ENCODE measurements at places on chromosomes 12 and 14.

- peak; percentile 37 for DNase-seq
Measured at GRCh38 chr14:73146111-73146510, 9.8 kb downstream of the PSEN1 start.

DNA sequence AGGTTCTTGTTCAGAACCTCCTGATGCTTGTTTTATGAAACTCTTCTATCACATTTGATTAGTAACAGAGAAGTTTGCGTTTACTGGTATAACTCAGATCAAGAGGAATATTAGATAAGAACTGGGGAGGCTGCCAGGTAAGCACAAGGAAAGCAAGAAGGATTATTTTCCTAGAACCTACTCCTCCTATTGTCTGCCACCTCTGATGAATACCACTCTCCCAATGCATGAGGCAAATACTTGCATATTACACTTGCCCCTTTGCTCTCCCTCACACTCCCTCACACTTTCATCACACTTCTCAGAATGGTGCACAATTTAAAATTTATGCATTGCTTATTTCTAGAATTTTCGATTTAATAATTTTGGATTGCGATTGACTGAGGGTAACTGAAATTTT is 43.6 kb downstream of the LIN7A start:
- DNase-seq = no peak

GRCh38 chr12:130879781-130880389 is 8.0 kb downstream of the RAN start:
- DNase-seq = no peak

DNA sequence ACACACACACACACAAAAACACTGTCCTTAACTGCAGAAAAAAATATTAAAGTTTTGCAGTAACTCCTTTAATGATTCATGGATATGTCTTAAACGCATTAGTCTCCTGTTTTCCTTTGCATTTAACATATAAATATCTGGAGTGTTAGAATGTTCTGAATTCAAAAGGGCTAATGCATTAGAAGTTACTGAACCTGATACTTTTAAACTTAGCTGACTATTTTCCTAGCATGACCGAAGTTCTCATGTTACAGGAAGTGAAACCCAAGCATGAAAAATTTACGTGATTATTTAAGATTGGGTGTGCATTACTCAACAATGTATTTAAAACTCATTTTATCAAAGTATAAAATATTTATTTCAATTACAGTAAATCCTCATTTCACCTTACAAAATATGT is 791.2 kb downstream of the FLRT2 start:
- DNase-seq = no peak

DNA sequence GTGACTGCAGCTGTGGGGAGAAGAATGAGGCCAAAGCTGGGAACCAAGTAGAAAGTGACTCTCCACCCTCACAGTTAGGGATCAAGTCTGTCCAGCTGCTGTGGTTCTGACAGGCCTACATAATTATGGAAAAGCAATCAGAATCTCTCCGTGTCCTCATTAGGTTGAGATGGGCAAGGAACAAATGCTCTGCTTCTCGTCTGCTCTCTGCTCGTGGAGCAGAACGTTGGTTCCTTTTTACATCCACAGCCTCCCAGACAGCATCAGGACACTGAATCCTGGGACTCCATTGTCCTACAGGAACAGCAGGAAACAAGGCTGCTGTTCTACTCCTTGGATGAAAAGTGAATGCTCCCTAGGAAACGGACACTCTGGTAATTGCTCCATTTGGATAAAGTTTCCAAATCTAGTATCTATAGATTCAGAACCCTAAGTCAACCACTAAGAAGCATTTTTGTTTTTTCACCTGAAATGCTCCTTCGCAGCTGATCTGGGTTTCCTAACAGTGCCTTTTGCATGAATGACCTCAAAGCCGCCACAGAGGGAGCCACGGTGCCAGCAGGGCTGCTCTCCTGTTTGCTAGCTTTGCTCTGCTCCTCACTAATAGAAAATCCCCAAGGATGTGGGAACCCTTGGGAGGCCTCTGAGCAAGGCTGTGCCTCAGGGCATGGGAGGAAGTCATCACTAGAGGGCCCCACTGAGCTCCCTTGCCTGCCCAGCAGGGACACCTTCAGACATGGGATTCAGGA is 102.0 kb downstream of the EGLN3 start:
- peak; percentile 77 for DNase-seq

DNA sequence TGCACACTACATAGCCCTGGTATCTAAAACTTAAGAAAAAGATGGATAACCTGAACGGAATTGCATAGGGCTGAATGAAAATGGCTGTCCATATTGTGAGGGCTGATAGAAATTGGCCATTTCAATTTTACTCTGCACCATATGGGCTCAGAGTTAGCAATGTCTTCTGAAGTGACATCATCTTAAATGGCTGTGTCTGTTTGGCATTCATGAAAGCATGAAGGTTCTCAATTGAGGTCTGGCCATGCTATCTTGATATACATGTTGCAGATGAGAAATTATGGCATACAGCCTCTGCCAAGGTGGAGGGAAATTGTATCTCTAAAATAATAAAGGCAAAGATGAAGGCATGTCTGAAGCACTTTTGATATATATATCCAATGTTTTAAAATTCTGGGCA is 226.0 kb upstream of the PDE3A start:
- no peak for DNase-seq

GRCh38 chr12:130162267-130162666 is at the start of gene FZD10:
FZD10 (plus strand) TSS chr12:130162464; CDS start chr12:130162943, 479 bp downstream.
- DNase-seq = no peak

DNA sequence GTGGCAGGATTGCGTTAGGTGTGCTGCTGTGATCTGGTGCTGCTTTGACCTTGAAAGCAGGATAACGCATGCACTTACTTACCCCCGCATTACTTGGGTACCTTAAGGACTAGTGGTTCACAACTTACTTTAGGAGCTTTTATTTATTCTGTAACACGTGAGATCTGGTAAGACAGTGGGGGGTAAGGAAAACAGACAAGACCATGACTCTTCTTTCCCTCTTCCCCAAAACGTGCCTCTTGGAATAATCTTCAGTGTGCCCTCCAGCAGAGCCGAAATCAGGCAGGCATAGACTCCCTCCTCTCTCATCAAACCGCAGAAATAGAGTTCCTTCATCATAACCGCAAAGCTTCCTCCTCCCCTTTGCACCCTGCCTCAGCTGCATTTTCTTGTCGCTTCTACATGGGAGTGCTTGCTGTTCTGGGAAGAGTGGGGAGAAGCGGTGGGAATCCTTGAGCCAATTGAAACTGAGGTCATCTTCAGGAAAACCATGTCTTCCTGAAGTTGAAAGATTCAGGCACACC is 43.4 kb downstream of the RAD52 start:
- no peak for DNase-seq

- no peak for DNase-seq
Measured at GRCh38 chr12:124639122-124639806, 71.9 kb upstream of the NCOR2 start.

GRCh38 chr12:84874125-84874824 is 38.3 kb downstream of the SLC6A15 start:
- DNase-seq = peak; percentile 62

DNA sequence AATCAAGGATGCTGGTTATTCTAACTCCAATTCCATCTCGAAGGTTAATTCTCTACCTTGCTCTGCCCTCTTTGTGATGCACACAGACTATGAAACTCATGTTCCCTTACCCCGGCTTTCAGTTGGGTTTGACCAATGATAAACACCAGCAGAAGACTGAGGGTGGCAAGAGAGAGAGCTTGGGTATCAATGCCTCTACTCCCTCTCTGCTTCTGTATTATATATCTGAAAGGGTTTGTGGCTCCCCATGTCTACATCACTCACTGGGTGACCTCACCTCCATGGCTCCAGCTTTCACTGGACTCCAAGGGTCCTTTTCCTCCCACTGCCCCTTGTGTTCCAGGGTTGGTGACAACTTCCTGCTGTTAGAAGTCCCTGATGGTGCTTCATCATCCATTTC is 659.0 kb upstream of the TBX3 start:
- no peak for DNase-seq

DNA sequence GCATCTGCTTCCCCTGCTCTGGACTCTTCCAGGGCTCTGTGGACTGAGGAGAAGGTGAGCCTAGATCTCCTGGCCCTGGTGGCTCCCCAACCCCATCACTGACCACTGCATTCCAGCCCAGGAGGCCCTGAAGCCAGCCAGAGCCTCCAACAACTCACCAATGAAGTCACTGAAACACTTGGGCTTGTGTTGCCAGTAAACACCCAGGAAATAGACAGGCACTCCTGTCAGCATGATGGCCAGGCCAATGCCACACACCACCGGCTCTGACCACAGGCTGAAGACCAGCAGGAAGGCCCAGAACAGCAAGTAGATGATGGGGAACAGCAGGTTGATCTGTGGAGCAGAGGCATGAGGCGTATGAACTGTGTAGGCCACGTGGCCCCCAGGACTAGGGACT is 8.8 kb upstream of the CEBPE start:
- no peak for DNase-seq

- no peak for DNase-seq
Measured at GRCh38 chr12:45219621-45220020, 3.7 kb downstream of the ANO6 start.

- DNase-seq = peak; percentile 48
Measured at GRCh38 chr12:108807996-108808769, 49.2 kb downstream of the SSH1 start.

GRCh38 chr14:69877492-69877891 is 1.7 kb upstream of the SMOC1 start:
- peak; percentile 77 for DNase-seq

DNA sequence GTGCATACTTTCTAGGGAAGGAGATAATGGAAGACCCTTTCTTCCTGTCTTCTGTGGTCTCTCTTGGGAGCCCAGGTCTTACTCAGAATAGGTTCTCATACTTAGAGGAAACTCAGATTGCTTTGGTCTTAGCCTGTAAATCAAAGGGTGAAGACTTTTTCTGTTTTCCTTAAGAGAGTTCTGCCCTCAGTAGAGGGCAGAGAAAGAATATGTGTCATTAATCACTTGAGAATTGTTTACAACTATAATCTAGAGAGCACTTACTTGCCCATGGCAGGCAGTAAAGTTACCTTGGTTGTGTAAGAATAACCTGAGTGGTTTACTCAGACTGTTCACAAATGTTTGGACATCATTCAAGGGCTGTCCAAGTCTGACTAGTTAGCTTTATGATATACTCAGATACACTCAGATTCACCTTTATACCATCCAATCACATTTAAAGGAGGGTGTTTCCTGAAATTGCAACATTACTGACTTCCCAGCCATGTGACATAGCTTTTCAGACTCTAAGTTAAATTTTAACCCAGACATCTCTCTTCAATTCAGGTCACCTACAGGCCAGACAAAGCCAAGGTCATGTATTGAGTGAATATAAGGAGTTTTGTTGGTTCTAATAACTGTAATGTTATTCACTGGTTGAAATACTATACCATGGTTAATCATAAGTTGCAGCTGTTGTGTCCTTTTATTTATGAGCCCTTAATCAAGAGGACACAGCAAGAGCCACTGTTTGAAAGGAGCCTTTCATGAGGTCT is 372.2 kb downstream of the RAD51B start:
- no peak for DNase-seq

DNA sequence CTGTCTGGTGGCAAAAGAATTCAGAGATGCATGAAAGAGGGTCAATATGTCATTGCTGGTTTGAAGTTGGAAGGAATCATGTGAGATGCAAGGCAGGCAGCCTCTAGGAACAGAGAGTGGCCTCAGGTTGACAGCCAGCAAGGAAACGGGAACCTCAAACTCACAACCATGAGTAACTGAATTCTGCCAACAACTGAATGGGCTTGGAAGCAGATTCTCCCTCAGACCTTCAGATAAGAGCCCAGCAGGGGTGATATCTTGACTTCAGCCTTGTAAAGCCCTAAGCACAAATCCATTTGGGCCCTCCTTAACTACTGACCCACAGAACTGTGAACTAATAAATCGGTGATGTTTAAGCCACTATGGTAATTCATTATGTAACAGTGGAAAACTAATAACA is 35.8 kb downstream of the USP15 start:
- no peak for DNase-seq

DNA sequence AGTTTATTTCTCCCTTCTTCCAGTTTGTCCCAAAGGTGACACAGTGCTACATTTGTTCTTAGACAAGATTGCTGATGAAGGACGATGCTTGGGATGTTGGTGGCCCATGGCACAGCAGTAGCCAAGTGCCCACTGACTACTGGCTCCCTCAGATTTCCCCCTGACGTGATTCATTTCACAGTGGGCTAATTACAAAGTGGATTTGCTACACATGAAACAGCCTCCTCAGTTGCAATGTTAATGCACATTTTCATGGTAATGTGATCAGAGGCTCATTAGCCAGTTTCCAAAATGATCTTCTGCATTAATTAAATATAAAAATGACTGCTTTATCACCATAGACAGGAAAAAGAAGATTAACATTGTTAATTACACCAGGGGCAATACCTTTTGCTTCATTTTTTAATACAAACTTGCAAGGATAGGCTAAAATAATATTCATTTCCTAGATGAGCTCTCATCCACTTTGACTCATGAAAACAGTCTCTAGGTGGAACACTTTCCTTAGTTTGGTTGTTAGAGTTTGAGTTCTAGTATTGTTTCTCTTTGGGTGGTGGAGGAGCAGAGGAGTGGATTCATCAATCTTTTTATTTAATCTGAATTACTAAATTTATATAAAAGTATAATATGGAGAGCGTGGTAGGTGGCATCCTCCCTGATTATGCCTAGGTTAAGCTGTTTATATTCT is 250.9 kb downstream of the PDZRN4 start:
- no peak for DNase-seq

GRCh38 chr14:103116636-103117035 is 6.6 kb upstream of the TNFAIP2 start:
- DNase-seq = no peak

- DNase-seq = no peak
Measured at GRCh38 chr12:89960607-89961394, 252.2 kb upstream of the ATP2B1 start.

GRCh38 chr12:6065131-6065862 is 59.2 kb downstream of the VWF start:
- no peak for DNase-seq

DNA sequence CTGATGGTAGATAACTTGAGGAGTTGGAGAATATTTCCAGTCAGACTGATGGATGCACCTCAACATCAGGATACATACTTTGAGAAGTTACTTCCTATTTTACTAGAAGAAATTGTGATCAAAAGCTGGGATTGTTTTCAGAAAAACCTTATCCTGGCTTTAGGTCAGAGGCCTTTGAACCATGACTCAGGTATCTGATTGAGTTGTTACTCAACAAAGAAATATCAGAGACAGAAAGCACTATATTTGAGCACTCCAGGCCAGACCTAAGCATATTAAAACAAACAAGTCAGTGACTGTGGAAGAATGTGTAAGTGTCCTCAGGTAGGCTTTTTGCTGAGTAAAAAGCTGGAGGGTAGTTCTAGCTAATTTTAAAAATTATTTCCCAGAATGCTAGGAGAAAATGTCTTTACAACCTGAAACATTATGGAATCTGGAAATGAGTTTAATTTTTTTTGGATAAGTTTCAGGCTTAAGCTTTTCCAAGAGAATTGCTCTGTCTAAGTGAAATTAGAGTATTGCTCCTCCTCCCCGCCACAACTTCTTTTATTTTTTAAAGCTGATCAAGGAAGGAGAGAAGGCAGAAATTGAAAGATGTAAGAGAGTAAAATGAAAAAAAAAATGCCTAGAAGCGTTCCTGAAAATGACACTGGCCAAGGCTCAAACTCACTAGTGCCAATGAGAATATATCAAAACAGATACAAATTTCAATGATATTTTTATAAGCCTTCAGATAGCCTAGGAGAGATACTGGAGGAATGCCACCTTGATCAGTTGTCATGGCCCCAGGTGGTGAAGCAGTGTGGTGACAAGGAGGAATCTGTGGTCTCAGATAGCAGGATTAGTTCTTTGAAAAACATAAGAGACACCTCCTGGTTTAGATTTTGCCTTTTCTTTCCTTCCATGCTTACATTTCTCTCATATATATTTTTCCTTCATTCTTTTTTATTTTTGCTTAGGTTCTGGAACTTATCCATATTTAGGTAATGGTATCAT is 790.3 kb downstream of the TMTC2 start:
- DNase-seq = no peak
